Fibroblast of skin of right quadriceps (primary cell): ENCODE measurements at places on chromosomes 7 and 10.
A peak's percentile ranks its signal among the peaks of the same experiment; 100 is the strongest.

DNA sequence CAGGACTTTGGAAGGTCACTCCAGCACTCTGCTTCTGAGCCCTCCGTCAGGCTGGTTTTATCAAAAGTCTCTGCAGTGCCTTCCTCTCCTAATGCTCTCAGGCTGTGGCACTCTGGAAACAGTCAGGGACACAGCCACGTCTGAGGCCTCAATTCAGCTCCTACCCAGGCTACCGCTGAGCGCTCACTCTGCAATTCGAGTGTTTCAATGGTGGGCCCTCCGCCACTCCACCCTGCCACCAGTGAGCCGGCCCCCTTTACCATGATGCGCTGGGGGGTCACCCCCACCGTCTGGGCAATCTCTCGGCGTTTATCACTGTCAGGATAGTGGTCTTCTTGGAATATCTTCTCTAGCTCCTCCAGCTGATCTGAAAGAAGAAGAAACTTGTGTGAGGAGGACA lies 3.5 kb downstream of the NOBOX start:
- no peak for DNase-seq

DNA sequence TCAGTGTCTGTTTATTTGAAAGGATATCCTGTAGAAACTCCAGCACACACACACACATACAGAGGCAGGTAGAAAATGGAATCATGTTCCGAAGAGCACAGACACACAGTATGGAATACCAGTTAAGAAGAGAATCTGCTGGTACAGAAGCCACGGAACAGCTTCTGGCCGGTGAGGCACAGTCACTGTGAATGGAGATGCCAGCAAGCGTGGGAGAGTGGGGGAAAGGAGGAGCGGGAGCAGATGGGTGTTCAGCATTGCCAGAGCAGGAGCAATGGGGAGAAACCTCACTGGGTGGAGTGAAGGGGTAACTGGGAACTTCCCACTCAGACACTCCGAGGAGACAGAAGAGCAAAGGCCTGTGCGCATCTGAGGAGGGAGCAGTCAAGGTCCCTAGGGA lies 9.5 kb upstream of the IMPDH1 start:
- no peak for DNase-seq

DNA sequence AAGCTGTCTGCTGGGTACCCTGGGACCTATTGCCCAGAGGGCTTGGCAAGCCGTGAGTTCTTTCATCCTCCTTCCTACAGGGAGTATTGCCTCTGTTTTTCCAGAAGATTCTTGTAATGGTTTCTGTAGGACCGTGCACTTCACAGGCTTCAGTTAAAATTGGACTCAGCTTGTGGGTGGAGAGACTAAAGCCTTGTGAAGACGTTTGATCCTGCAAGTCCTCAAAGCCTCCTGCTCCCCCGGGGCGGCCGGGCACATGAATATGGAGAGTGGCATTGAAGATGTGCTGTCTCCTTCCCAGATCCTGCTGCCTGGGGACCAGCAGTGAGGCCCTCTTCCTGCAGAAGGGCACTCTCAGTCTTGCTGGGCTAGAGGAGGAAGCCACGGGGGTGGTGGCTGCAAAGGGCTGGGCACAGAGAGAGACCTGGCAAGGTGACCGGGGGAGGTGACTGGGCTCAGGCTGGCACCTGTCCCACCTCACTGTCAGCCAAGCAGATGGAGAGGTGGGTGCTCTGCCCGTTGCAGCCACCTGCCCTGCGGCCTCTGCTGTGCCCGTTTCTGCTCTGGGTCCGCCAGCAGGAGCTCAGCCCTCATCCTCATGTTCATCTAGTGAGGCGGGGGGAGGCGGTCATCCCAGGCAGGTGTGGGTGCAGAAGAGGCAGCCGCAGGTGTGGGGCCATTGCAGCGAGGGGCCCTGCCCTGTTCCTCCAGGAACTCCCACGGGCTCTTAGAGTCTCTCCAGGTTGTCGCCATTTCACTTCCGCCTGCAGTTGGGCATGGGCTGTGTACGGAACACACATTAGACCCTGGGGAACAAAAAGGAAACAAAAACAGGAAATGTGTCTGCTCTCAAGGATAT lies 55.7 kb downstream of the TMEM209 start:
- no peak for DNase-seq

GRCh38 chr7:153103202-153103601 lies 343.6 kb downstream of the ACTR3B start:
- DNase-seq = no peak

- no peak for DNase-seq
Observed at GRCh38 chr10:48507933-48508790, 96.7 kb downstream of the ARHGAP22 start.

DNA sequence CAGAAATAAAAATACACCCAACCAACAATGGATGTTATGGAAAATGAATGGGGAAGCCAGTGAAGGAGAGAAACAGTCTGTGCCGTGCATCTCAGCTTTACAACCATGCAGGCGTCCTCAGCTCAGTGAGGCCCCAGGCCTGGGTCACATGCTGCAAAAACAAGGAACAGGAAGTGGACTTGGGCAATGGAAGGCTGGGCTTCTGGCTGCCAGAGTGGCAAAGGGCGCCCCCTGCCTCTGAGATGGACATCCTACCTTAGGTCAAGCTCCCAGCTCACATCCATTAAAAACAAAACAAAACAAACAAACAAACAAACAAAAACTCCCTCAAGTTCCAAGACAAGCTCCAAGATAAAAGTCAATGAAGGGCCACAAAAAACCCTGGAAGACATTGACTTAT lies 54.7 kb upstream of the AFAP1L2 start:
- peak; percentile 11 for DNase-seq

- DNase-seq = peak; percentile 50
Observed at GRCh38 chr10:86520871-86521677, 518 bp downstream of the WAPL start.

GRCh38 chr7:18378989-18379605 lies 116.5 kb upstream of the HDAC9 start:
- no peak for DNase-seq

DNA sequence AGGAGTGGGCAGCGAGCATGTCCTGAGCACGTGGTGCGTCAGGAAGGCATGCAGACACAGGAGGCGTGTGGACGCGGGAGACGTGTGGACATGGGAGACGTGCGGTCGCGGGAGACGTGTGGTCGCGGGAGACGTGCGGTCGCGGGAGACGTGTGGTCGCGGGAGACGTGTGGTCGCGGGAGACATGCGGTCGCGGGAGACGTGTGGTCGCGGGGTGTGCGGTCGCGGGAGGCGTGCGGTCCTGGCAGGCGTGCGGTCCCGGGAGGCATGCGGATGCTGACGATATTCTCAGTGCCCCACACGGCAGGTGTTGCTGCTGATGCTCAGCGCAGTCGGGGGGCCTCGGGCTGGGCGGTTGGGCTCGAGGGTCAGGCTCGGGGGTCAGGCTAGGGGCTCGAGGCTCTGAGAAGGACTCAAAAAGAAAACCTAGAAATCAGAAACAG lies 94.2 kb downstream of the NKX6-2 start:
- no peak for DNase-seq

DNA sequence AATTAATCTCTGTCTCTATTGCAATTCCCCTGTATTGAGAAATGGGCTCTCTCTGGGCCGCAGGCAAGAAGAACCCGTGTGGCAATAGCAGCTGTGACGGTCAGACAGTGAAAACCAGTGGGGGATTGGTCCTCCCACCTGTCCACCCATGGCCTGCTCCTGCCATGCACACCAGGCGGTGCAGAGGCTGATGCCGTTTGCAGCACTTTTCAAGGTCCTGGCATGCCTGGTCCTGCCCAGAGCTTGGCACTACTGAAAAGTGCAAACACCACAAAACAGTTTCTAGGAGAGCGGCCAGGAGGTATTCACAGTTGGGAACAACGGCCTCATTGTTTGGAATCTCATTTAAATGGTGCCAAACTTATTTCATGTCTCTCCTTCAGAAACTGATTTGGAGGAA lies 41.5 kb downstream of the PSPH start:
- DNase-seq = no peak

DNA sequence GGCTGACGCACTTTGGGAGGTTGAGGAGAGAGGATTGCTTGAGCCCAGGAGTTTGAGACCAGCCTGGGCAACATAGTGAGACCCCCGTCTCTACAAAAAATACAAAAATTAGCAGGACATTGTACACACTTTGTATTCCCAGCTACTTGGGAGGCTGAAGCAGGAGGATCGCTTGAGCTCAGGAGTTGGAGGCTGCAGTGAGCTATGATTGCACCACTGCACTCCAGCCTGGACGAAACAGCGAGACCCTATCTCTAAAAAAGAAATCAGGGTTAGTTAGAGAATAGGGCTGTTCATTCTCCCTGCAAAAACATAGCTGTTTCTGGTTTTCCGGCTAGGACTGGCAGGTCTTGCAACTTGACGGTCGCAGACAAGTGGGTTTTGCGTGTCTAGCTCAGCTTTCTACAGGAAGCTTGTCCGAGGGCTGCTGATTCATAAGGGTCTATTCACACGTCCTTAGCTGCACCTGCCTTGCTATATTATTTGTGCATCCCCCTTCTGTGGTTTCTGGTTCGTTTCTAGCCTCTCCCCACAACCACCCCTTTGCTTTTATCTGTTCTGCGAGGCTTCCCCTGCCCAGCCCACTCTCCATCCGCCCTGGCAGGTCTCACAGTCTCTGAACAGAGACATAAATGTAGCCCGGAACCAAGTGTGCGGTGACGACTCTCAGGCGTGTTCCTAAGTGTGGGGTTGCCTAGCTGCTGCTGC lies 10.7 kb downstream of the AMZ1 start:
- DNase-seq = no peak

GRCh38 chr10:99672884-99673283 lies 13.6 kb downstream of the ENTPD7 start:
- DNase-seq = no peak

DNA sequence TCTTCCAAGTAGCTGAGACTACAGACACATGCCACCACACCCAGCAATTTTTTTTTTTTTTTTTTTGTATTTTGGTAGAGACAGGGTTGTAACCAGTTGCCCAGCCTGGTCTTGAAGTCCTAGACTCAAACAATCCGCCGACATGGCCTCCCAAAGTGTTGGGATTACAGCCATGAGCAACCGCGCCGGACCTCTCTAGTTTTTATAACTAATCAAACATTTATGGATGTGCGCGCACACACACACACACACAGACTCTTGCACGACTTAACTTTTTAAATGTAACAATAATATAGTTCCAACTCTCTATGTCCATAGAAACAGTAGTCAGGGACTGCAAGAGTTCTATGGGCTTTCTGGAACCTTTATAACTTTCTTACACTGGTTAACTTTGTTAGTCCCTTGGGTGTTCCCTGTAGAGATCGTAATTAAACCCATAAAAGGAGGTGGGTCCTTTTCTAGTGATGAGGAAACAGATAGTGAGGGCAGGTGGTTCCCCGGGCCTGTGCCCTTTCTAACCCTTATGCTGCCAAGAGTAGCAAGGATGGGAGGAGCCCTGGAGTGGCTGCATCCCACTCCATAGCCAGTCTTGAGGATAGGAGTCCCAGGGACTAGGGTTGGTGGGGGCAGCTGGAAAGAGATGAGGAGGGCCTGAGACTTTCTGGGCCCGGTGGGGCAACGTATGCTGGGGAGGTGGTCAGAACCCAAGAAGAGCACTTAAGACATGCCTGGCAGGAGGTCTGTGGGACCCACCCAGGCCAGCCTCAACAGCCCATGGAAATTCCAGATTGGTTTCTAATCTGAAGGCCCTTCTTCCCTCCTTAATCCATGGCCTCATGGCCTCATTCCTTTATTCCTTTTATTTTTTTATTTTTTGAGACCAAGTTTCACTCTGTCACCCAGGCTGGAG lies 8.6 kb downstream of the MARVELD1 start:
- no peak for DNase-seq

- DNase-seq = peak; percentile 64
Observed at GRCh38 chr10:33164060-33164709, 170.3 kb downstream of the NRP1 start.

- no peak for DNase-seq
Observed at GRCh38 chr10:46541735-46542566, 14.5 kb downstream of the GPRIN2 start.

DNA sequence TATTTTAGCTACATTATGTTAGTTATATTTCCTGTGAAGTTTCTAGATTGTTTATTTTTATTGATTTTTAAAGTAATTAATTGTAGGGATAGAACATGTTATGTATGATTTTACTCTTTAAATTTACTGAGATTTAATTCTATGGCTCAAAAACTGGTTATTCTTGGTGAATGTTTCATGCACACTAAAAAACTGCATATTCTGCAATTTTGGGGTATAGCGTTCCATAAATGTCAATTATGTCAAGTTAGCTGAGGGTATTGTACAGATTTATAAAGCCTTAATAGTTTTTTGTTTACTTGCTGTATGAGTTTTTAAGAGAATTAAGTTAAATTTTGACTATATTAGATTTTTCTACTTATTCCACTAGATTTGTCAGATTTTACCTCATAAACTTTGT lies 669.7 kb downstream of the GRID1 start:
- DNase-seq = no peak

GRCh38 chr10:122461367-122461728 lies at the start of gene HTRA1:
Gene HTRA1 (plus strand): TSS chr10:122461553. CDS start chr10:122461653, 100 bp downstream.
- DNase-seq = peak; percentile 55

DNA sequence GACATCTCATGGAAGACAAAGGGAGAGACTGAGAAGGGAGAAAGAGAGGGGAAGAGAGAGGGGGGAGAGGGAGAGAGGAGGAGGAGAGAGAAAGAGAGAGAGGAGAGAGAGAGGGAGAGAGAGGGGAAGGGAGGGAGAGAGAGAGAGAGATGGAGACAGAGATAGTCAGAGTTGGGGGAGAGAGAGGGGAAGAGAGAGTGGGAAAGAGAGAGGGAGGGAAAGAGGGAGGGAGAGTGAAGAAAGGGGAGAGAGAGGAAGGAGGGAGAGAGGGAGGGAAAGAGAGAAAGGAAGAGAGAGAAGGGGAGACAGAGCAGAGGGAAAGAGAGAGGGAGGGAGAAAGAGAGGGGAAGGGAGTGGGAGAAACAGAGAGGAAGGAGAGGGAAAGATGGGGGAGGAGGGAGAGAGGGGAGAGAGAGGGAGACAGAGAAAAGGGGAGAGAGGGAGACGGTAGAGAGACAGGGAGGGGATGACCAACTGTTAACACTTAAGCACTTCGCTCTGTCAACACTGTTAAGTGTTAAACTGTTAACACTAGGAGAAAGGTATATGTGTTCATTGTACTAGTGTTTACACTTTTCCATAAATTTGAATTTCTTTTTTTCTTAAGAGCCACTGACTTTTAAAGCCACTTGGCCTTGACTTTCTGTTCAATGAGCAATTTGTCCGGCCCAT lies 21.8 kb upstream of the SDK1 start:
- DNase-seq = no peak

GRCh38 chr7:12091231-12091630 lies 119.9 kb upstream of the TMEM106B start:
- DNase-seq = no peak

- DNase-seq = no peak
Observed at GRCh38 chr10:68790476-68790875, 36.9 kb upstream of the STOX1 start.

DNA sequence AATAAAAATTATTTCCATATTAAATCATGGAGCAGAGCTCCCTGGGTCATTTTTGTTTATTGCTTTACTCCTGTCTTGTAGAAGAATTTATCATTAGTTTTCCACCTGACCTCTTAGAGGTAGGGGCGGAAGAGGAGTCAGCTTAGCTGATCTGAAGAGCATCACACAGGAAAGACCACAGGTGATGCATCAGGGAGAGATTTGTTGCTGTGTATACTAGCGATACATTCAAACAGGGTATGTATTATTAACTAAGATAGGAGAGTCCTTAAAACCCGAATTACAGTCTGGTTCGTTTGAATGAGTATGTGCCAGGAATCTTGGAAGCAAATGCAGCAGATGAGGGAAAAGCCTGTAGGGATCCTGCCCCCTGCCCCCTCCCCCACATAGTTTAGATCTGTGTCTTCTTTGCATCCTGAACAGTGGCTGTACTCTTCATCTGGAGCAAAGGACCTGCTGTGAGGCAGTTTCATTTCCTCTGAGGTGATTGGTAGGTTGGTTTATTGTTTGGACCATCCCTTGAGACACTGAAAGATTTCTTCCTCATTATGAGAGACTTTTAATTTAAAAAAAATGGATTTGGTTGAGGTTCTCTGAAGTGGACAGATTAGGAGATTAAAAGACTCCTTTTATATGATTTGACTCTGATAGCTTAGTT lies 177.0 kb downstream of the SND1 start:
- no peak for DNase-seq
